ENCODE measurements at places on chromosomes 1 and 21.

DNA sequence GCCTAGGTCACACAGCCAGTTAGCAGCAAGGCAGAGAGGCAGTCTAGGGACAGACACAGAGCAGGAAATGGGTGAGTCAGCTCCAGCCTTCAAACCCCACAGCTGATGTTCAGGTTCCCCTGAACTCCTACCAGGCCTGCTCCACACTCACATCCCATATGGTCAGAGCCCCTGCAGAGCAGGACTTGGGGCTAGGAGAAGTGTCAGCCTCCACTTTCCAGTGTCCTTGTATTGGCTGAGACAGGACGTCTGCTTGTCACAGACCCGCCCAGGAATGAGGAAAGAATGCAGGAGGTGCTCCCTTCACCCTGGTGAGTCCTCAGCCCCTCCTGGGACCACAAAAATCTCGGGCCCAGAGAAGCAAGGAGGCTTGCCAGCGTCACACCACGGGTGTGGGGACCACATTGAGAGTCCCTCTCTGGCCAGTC is 92.5 kb downstream of the LACTBL1 start:
- no peak for DNase-seq

- DNase-seq, result no peak
These were observed 54.8 kb downstream of the SSX2IP start for GRCh38 chr1:84635429-84635828.

DNA sequence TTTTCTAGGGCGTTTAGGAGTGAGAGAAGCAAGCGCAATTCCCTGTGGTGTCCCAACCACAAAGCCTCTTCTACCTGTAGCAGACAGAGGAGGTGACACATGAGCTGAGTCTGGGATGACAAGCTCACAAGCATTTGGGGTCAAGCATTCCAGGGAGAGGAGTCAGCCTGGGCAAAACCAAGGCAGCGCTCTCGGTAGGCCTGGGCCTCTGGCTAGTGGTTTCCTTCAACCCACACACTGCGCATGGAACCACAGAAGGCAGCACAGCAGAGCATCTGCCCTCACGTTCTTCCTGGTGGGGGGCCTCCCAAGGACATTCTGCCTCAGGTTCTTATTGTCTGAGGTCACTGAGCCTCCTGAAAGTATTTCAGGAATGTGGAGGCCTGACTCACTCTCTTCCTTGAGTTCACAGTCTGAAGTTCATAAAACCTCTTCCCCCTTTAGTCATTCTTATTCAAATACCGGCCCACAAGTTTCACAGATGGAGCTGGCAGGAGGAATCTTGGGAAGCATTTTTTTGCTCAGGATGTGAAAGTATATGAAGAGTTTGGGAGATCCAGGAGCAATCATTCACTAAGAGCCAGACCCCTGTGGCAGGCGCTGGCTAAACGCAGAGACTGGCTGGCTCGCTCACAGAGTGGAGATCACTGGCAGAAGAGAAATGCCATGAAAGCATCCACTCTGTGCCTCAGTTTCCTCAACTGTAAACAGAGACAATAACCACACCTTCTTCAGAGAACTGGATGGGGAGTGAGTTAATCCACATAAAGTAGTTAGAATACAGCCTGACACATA is 26.8 kb downstream of the CCN1 start:
- DNase-seq, result no peak

GRCh38 chr1:184827600-184828368 is 73.1 kb upstream of the EDEM3 start:
- no peak for DNase-seq

- no peak for DNase-seq
These were observed 884.8 kb upstream of the B3GALT2 start for GRCh38 chr1:194071205-194071604.

DNA sequence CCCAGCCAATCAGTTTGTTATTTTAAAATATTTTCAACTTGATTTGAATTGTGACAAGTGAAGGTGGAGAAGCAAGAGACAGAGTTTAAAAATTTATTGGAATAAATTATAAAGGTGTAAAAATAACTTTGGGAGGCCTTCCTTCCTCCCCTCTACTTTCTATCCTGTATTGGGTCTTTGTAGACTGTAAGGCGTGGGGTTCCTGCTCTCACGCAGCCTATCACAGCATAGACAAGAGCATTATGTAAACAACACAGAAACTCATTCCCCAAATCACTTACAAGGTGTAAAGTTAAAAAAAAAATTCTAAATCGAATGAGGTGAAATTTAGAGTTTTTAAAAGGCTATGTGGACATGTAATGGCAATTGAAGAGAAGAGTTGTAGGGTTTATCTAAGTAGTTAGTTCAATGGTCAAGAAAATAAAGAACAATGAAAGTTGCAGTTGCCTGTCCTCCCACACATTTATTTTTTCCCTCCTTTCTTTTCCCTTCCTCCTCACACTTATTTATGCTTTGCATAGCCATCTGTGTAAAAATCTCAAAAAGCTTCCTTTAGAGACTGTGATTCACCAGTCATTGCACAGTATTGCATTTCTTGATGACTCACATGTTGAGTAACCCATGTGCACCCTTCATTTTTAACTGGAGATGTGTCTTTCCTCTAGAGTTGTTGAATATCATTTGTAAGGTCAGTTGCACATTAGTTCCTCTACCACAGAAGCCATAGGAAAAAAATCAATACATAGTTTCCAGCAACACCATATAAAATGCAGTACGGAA is 242.2 kb downstream of the PTPRC start:
- peak; percentile 8 for DNase-seq

- DNase-seq, result no peak
These were observed 84.9 kb downstream of the SIM2 start for GRCh38 chr21:36783612-36784374.

DNA sequence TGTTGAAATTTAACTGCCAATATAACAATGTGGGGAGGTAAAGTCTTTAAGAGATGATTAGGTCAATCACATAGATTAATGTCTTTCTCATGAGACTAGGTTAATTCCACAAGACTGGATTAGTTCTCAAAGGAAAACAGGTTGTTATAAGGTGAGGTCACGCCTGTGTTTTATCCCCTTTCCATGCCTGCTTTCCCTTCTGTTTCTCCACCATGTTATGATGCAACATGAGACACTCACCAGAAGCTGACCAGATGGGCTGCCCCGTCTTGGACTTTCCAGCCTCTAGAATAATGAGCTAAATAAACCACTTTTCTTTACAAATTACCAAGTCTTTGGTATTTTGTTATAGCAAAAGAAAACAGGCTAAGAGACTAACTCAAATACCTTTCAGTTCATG is 70.8 kb downstream of the DDAH1 start:
- DNase-seq, result no peak

GRCh38 chr21:21722731-21723130 is 724.5 kb downstream of the NCAM2 start:
- DNase-seq, result no peak

DNA sequence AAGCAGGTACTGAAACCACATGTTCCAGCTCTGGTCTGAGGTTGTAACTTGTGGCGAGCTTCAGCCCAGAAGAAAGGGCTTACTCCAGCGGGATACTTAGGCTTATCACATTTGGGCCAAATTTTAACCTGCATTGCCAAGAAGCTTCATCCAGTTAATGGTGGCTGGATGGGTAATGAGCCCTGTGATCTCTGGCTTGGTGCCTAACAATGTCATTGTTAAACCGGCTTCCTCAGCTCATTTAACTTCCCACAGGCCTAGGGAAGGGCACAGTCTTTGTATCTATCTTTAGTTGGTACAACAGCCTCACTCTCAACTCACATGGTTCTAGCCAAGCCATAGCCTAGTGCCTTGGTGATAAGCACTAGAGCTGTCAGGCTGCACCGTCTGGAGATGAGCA is 43.6 kb upstream of the CCDC190 start:
- no peak for DNase-seq

DNA sequence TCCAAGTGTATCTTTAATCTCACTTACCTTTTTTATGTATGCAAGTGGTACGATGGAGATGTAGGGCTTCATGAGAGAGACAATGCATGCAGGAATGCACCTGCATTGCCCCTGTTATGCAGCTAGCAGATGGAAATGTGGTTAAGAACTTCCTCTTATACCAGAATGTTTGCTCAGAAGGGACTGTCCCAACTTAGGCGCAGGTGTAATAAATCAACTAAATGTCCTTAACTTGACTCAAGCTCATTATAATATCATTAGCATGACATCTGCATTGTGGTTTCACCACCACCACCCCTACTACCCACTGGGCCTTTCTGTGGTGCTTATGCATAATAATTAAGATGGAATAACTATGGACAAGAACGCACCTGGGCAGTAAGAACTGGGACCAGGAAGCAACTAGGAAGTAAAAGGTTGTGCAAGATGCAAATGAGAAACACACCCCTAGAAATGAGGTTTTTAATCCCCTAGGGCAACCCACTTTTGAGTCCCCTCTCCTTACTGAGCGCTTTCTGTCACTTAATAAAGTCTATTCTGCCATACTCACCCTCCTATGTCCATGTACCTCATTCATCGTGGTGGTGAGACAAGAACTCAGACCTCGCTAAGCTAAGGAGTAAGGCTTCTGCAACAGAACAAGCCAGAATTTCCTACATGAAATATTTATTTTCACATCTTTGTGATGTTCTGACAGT is 1103.3 kb upstream of the B3GALT2 start:
- DNase-seq, result no peak

GRCh38 chr1:235011064-235011598 is 117.5 kb downstream of the TOMM20 start:
- no peak for DNase-seq

- no peak for DNase-seq
These were observed 5.3 kb downstream of the DVL1 start for GRCh38 chr1:1343811-1344421.

- no peak for DNase-seq
These were observed 639.5 kb downstream of the MATN1 start for GRCh38 chr1:30083800-30084464.

DNA sequence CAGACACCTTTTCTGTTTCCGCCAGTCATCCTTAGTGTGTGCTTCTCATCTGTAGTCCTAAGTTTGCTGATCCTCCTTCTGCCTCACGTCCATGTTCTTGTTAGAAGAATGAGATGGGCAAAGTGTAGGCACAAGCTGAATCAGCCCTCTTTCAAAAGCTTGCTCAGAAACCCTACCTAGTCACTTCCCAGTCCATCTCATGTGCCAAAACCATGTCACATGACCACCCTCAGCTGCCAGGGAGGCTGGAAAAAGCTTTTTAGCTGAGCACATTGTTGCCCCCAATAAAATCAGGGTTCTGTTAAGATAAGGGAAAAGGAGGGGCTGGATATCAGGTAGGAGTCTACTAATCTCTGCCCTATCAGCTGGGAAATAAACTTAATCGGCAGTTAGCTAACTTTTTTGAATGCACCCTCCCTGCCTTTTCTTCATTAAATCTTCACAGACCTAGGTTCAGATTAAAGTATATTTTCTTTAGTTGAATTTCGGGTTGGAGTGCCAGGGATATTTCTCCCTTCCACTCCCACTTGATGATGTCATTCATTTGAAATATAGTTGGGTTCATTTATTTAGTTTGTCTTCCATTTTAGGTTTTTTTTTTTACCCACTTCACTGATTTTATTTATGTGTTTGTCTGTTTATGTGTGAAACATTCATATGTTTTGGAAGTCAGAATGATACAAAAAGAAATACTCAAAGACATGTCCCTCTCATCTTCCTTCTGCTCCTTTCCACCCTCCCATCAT is 129.2 kb downstream of the ROR1 start:
- no peak for DNase-seq

DNA sequence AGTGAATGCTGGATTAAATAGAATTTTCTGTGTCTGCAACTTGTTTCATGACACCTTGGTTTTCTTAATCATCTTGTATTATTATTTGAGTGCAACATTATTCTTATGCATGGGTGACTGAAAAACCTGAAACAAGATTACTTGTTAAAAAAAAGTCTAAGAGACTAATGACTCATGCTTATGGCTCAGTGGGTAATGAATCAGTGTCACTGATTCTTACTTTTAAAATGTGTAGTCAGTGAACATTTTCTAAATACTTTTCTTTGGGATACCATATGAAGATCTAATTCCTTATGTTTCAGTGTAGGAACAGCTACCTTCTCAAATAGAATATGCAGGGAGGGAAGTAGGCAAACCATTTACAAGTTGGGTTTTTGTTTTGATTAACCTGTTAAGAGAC is 65.5 kb downstream of the PRKAA2 start:
- no peak for DNase-seq

All from NCI-H2227 treated with DMSO at 0.1 percent for 48 hours (cell line).